ENCODE measurements at places on chromosomes 7 and 10. TPM values are rescaled to one million over a fixed set of nuclear protein-coding genes. Genes with fewer than 3 reads are reported as not detected.

FAM25G gene
- total RNA-seq = not detected

HIBADH gene
- 57.3 TPM for total RNA-seq

GLI3 gene
- 12.9 TPM for total RNA-seq

RAMP3 gene
- not detected for total RNA-seq

CLDN3 gene
- total RNA-seq = not detected

SEMA3D gene
- 0.05 TPM for total RNA-seq

SPDYE2B gene
- not detected for total RNA-seq

ITIH2 gene
- 0.12 TPM for total RNA-seq

CALHM3 gene
- total RNA-seq = not detected

OSBPL3 gene
- total RNA-seq = 3.0 TPM

GARIN1A gene
- 0.19 TPM for total RNA-seq

AQP1 gene
- total RNA-seq = 3.8 TPM

VAX1 gene
- total RNA-seq = not detected

ADAM12 gene
- total RNA-seq = 18.3 TPM

AGMO gene
- total RNA-seq = 1.2 TPM

GNGT1 gene
- not detected for total RNA-seq

MMRN2 gene
- total RNA-seq = 3.3 TPM

PTF1A gene
- not detected for total RNA-seq

ANXA11 gene
- 147 TPM for total RNA-seq

EFCAB10 gene
- total RNA-seq = not detected

VWA2 gene
- 0.15 TPM for total RNA-seq

UNCX gene
- not detected for total RNA-seq

FAM131B gene
- total RNA-seq = 0.94 TPM

AGAP9 gene
- 2.1 TPM for total RNA-seq

ANKRD30A gene
- total RNA-seq = not detected

SMKR1 gene
- not detected for total RNA-seq

OPN1SW gene
- total RNA-seq = not detected

C10orf67 gene
- not detected for total RNA-seq

PIK3AP1 gene
- total RNA-seq = not detected

SLC18A3 gene
- not detected for total RNA-seq

DNAJC12 gene
- 6.7 TPM for total RNA-seq

FAM25A gene
- not detected for total RNA-seq

CYP2C8 gene
- total RNA-seq = not detected

HOXA9 gene
- not detected for total RNA-seq

CHAT gene
- not detected for total RNA-seq

PLAC9 gene
- 116 TPM for total RNA-seq

ACHE gene
- not detected for total RNA-seq

HOXA1 gene
- not detected for total RNA-seq

FAM13C gene
- 6.1 TPM for total RNA-seq
